CD8-positive, alpha-beta T cell (primary cell): ENCODE measurements at places on chromosomes 6 and 20.

DNA sequence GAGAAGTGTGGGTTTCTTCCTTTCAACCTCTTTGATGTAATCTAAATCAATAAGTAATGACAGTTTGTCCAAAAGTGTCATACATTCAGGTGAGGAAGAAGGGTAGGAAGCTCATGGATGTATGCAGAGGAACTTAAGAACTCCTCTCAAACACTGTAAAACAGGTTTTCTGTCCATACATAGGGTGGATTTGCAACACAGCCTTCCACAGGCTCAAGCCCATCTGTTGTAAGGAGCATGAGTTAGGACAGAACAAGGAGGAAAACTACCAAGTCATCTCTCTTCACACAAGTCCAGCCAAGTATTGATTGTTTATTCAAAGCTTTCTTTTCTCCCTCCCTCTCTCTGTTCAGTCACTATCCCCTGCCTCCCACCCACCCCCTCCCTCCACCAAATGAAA, 49.0 kb upstream of the CDYL start:
- DNase-seq: no peak

GRCh38 chr6:12189150-12189549, 101.0 kb upstream of the EDN1 start:
- no peak for DNase-seq

DNA sequence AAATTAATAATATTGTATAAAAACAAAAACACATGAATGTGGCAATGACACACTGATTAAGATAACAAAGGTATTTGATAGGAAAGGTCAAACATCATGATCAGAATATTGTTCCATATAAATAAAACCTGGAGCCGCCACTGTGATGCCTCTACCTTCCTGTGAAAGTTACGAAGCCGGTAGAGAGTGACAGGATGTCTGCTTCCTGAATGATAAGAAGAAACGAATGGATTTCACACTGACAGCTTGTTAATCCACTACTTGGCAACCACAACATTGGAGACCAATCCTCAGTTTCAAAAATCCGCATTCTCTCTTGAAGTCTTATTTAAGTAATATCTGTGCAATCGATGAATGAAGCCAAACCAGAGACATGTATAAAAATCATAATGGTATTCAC, 315.1 kb downstream of the HDGFL1 start:
- no peak for DNase-seq

GRCh38 chr6:119495230-119495683, 145.7 kb upstream of the MAN1A1 start:
- no peak for DNase-seq

DNA sequence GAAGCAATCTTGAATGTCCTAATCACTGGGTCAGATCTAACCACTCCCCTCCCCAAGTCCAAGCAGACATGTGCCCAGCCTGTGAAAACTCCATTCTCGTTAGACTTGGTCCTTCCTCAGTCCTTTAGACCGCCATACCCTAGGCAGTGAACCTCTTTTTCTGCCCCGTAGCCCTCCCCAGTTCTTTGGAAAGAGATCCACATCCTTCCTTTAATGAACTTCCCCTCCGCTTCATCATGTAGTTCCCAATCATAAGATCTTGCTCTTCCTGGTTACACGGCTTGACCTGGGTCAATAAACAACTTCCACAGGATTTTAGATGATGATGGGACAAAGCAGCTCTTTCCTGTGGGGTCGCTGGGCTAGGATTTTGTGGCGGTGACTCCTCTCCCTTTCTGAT, 9.6 kb downstream of the AHCY start:
- no peak for DNase-seq

DNA sequence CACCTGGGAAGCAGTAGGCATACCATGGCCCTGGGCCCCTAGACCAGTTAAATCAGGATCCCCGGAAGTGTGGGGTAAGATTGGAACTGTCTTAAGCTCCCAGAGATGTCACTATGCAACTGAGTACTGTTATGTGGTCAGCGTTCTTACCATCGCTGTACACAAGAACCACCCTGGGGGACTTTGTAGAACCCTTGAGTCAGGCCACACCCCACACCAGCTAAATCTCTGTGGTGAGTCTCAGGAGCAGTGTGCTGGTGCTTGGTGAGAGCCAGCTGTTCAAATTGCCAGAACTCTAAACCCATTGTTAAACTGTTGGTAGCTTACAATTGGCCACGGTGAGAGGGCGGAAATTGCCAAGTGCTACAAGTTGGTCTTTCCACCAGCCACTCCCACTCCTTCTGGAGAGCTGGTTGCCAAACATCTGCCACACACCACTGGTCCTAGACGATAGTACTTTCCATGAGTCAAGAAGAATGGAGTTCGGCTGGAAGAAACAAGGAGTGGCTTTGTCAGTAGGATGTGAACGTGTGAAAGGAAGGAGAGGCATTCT, 80.5 kb upstream of the SYNDIG1 start:
- DNase-seq: no peak

- DNase-seq: no peak
Measured at GRCh38 chr20:23387118-23387443, 25.1 kb downstream of the GZF1 start.

GRCh38 chr6:15874326-15874725, 211.5 kb upstream of the DTNBP1 start:
- no peak for DNase-seq

GRCh38 chr6:48426636-48427035, 315.6 kb upstream of the PTCHD4 start:
- no peak for DNase-seq

DNA sequence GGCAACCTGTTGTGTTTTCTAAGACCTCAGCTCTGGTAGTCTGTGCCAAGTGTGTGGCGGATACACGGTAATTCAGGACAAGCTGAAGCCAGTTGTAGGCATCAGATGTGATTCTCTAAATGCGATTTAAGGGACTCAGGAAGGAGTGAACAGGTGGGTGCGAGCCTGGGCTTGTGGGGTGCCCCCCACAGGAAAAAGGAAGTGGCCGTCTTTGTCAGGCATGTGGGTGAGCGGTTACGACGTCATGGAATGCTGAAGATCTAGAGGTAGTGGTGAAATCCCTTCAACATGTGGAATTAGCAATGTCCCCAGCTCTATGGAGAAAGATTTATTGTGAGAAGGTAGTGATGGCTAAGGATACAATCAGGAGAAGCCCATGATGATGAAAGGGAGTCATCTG, 95.1 kb upstream of the EXOC2 start:
- DNase-seq: no peak

DNA sequence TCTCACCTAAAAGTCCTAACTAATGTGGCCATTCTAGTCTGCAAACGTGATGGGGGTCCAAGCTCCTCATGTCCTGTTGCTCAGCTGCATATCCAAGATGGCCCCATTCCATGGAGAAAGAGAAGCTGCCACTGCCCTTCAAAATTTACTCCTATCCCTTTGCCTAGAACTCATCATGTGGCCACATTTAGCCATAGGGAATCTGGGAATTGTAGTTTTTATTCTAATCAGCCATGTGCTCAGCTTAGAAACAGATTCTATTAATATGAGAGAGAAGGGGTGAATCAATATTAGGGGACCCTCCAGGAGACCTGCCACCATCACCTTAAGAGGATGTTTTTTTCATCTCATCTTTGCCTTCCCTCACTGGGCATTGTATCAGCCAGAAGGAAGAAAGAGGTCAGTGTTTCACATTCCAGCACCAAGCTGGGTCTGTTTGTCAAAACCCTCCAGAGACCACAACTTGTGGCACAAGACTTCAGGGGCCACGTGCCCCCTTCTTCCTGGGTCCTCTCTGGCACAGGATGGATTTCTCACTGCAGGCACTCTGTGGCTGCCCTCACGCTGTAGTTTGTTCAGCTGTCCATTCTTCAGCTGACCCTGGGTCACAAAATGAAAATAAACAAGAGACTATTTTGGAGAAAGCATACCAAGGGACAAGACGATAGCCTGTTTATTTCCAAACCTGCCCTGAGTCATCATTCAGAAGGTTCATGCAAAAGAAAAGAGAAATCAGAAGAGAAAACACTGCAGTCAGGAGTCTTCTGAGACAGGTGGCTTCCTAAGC, 172.0 kb downstream of the EYA2 start:
- no peak for DNase-seq

DNA sequence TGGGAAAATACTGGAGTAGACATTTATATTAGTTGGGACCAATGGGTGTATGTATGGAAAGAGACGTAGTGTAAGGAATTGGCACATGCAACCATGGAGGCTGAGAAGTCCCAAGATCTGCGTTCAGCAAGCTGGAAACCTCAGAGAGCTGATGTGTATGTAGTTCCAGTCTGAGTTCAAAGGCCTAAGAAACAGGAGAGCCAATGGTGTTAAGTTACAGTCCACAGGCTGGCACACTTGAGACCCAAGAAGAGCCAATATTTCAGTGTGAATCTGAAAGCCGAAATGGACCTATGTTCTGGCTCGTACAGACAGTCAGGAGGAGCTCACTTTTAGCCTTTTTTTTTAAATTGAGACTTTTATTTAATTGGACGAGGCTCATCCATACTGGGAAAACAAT, 244.2 kb downstream of the CDKAL1 start:
- no peak for DNase-seq

- no peak for DNase-seq
Measured at GRCh38 chr20:32271620-32272019, 5.8 kb upstream of the KIF3B start.

DNA sequence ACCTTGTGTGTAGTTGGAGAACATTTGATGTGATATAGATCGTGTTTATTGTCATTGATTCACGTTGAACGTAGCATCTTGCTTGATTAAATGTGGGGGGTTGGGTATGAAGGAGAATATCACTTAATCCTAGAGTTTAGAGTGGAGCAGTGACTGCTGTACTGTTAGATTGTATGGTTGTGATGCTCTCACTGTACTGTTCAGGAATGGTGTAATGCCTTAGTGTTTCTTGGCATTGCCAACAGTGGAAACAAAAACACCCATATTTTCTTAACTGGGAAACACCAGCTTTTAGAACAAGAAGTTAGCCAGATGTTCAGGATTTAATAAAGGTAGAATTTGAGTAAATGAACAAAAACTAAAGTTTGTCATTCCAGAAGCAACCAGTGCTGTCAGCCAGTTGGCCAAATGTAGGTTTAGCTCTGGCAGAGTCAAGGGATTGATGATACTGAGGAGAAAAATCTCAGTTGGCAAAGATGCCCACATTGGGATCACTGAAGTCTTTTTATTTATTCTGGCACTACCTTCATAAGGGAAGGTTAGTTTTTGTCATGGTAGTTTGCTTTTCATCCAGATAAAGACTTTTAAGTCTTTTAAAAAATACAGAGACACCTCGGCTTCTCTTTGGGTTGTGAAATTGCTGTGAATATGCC, 129.9 kb downstream of the JARID2 start:
- no peak for DNase-seq

- DNase-seq: no peak
Measured at GRCh38 chr6:50655848-50656453, 57.4 kb upstream of the TFAP2D start.

DNA sequence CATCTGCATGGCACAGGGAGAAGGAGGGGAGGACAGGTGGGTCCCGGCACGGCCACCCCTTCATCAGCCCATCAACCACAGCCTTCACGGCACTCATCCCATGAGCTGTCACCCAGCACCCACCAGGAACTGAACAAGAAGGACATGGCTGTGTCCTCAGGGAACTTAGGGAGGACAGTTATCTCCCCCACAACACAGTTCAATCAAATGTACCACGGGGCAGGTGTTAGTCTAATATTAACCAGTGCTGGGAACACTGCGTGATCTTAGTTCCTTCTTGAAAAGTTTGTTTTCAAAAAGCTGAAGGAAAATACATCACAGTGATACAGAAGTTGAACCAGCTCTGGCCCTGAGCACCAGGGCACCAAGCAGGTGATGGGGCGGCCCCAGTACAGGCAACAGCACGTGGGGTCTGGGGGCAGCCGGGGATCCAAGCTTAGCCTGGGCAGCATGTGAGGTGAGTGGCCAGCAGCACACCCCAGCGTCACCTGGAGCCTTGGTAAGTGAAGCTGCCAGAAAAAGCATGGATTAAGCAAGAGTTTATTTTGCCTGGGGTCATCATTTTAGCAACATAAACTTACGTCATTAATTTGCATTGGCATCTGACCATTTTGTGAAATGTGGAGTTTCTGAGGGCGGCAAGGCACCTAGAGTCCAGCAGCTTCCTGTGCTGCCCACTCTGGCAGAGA, 35.5 kb upstream of the AFDN start:
- no peak for DNase-seq

DNA sequence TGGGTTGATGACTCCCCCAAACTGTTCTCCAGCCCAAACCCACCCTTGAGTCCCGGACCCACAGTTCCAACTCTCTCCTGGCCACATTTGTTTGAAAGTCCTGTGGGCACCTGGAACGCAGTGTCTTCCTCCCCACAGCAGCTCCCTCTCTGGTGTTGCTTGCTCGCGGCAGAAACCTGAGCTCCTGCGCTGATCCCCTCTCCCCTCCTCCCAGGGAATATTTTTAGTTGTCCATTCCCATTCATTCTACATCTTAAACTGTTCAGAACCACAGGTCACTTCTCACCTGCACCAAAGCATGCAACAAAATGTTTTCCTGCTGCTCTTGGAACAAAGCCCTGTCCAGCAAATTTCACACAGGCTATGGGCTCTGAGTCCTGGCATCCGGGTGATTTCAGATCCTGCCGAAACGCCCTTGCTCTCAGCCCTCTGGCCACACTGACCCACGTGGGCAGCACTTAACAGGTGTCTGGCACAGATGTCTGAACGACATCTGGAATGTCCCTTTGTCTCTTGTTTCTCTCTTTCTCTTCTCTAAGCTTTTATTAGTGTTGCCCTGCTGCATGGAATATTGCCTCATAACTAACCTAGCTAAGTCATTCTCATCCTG, 27.0 kb upstream of the PMEPA1 start:
- DNase-seq: no peak

DNA sequence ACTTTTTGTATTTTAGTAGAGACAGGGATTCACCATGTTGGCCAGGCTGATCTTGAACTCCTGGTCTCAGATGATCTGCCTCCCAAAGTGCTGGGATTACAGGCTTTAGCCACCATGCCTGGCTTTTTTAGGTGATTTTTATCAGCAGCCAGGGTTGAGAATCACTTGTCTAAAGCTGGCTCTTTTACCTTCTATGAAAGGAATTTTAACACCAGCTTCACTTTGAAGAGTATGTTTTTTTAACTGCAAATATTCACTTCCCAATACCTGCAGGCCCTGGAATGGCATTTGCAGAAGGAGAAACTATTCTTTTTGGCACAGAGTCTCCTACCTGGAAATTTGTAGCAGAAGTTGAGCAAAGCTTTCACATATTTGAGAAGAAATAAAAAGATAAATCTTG, 63.6 kb upstream of the NAA20 start:
- DNase-seq: no peak

- DNase-seq: no peak
Measured at GRCh38 chr20:43849496-43850186, 65.0 kb upstream of the TOX2 start.

GRCh38 chr20:38706509-38706908, 17.8 kb upstream of the SLC32A1 start:
- no peak for DNase-seq

GRCh38 chr6:16043171-16044135, 85.4 kb upstream of the MYLIP start:
- DNase-seq: no peak

DNA sequence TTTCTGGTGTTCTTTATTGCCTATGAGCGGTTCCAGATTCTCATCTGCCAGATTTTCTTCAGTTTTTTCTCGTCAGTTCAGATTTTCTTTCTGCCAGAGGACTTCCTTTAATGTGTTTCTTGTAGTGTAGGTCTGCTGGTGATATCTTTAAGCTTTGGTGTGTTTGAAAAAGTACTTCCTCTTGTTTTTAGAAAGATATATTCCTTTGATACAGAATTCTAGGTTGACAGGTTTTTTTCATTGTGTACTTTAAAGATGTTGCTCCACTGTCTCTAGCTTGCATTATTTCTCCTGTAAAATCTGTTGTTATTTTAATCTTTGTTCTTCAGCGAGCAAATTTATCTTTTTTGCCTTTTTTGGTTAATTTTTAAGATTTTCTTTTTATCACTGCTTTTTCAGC, 36.9 kb downstream of the ASXL1 start:
- DNase-seq: no peak

- no peak for DNase-seq
Measured at GRCh38 chr20:44901974-44902373, 7.9 kb upstream of the PABPC1L start.
